ENCODE measurements at places on chromosomes 3 and 15.

- no peak for DNase-seq
These were observed 210.8 kb downstream of the VPS13C start for GRCh38 chr15:61849447-61849846.

- no peak for DNase-seq
These were observed 63.1 kb upstream of the BOC start for GRCh38 chr3:113148284-113148683.

GRCh38 chr15:96896766-96897165, 566.3 kb downstream of the NR2F2 start:
- no peak for DNase-seq

- DNase-seq = no peak
These were observed 907.4 kb downstream of the FHIT start for GRCh38 chr3:60343831-60344230.

DNA sequence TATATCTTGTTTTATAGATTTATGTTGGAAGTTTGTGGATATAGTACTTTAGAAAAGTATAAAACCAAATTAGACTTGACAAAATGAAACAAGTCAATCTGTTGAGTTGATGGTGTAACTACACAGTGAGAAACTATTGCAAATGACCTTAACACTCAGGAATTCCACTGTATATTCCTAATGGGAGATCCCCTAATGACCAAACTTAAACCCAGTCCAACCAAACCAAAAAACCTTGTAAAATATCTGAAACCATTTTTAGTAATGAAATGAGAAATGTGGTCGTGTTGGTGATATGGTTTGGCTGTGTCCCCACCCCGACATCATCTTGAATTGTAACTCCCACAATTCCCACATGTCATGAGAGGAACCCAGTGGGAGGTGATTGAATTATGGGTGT, 31.9 kb upstream of the ATP13A3 start:
- DNase-seq = no peak

DNA sequence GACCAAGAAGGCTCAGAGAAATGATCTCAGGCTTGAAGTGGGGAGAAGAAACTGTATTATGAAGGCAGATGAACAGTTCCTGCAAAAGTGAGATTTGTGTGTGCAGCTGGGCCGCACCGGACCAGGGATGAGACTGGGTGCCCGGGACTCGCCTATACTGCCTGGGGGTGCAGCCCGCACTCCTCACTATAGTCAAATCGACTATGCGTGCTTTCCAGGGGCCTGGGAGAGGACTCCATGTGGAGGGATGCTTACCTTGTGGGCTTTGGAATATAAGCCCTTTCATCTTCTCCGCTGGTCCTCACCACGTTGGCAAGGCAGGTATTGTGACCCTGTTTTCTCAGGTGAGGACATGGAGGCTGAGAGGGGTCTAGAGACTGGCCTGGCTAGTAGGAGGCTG, 32.9 kb upstream of the APOD start:
- no peak for DNase-seq

- no peak for DNase-seq
These were observed 56.1 kb upstream of the USP3 start for GRCh38 chr15:63448266-63448665.

GRCh38 chr3:174423936-174424335, 435.2 kb upstream of the NAALADL2 start:
- DNase-seq = no peak

GRCh38 chr15:77781151-77781945, 148.6 kb upstream of the LINGO1 start:
- no peak for DNase-seq

DNA sequence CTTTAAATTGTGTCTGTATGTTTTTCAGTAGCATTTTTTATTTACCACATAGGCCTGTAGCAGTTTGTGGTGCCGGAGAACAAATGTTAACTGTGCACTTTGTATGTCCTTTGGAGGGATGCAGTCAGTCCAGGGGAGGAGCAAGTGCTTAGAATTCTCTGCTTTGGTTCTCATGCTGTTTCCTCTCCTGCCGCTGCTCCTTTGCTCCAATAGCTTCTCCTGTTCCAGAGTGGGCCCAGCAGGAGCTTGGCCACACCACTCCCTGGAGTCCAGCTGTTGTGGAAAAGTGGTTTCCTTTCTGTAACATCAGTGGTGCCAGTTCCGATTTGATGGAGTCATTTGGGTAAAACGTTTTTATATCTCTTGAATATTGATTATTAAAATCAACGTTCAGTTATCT, 16.6 kb downstream of the TICRR start:
- DNase-seq = no peak

- no peak for DNase-seq
These were observed 54.7 kb downstream of the FOXP1 start for GRCh38 chr3:71528816-71529215.

- no peak for DNase-seq
These were observed 257.4 kb upstream of the ADAMTS9 start for GRCh38 chr3:64945171-64945729.

GRCh38 chr3:157442729-157443128, 6.1 kb downstream of the PTX3 start:
- DNase-seq = no peak

DNA sequence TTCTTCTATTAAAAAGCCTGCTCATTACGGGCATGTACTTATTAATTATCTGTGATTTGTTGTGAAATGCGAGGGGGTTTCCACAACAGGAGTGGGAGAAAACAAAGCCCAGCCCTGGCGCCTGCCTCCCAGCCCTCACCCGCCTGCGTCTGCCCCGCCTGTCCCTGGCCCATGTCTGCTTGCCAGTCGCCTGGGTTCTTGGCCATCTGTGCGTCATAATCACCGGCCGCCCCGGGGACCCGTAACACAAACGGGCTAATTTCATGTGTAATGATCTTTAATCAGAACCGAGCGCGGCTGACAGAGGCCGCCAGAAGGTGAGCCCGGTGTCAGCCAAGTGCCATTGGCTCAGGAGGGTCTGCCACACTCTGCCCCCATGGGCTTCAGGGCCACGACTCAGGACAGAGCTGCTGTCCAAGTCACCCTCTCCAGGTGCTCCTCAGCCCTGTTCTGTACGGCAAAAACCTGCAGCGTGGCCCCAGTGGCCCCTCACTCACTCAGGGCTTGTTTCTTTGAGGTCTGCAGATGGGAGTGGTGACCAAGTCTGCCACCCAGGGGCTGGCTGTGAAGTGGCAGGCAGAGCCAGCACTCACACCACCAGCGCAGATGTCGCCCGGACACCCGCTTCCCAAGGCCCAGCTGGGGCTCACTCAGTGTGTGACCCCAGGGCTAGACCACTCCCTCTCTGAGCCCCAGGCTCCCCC, 28.8 kb upstream of the TMEM115 start:
- no peak for DNase-seq

DNA sequence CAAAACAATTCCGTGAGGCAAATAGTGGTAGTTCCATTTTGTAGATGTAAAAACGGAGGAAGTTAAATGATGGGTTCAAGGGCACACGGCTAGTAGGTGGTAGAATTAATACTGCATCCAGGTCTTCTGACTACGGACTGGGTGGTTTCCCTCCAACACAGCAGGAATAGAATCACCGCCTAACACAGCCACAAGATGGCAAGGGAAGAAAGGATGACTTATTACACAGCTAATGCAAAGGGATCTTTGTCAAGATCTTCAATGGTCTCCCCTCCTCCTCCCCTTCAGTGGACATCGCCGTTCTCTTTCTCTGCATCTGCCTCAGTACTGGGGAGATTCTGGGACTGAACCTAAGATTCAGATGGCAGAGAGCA, 524 bp upstream of the TOPBP1 start:
- DNase-seq = no peak

DNA sequence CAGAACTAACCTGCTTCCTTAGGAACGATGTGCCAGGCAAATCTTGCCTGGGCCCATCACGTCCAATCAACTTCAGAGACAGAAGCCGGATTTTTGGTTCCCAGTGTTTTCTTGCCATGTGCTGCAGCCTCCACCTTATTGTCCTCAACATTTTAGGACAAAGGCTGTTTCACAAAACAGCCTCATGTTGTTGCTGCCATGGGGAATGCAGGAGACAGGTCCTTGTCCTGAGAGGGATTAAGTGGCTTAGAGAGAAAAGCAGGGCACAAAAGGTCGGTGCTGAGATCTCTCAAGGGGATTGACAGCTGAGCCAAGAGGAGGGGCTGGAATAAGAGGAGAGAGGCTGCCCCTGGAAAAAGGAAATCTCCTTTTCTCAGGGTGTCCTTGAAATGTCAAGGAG, 11.3 kb upstream of the NMNAT3 start:
- DNase-seq = no peak

DNA sequence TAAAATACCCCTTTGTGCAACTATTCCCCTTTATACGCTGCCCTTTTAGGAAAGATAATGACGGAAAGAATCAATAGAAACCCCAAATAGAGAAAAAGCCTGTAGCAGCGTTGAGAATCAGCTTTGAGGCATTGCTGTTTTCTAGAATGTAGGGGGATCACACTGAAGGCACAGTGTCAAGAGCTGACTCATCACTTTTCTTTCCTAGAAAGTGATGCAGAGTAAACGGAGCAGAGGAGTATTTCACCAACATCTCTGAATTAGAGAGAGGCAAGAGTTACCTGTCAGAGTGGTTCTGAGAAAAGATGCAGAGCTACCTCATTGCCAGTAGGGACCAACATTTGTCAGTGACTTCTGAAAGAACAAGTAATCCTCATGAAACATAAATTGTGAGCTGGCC, 269.8 kb upstream of the TMC3 start:
- no peak for DNase-seq

DNA sequence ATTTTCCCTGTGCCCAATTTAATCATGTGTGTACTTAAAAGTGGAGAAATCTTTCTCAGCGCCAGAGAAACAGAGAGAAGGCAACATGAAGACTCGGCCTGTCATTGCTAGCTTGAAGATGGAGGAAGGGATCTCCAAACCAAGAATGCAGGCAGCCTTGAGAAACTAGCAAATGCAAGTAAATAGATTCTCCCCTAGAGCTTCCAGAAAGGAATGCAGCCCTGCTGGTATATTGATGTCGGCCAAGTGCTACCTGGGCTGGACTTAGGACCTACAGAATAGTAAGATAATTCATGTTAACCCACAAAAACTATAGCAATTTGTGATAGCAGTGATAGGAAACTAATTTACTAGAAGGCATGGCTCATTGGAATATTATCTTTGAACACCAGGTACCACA, 150.9 kb upstream of the ABI3BP start:
- DNase-seq = no peak

DNA sequence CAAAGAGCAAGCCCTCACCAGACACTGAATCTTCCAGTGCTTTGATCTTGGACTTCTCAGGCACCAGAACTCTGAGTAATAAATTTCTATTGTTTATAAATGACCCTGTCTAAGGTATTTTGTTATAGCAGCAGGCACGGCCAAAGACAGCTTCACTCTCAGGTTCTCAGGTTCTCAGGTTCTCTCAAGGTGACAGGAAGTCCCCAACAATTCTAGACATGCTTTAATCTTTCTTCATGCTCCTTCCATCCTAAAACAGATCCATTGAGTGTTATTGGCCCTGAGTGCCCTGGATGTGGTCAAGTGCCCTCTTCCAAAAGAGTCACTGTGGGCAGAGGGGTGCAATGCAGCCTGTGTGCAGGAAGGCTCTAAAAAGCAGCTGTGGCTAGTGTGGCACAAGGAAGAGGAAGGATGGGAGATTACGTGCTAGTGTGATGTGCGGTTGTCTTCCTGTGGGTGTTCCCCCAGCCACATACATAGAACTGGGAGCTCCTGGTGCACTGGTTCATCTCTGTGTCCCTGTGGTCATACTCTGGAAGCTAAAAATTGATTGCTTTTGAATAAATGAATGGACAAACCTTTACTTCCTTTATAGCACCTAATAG, 11.0 kb upstream of the RAB7A start:
- no peak for DNase-seq

DNA sequence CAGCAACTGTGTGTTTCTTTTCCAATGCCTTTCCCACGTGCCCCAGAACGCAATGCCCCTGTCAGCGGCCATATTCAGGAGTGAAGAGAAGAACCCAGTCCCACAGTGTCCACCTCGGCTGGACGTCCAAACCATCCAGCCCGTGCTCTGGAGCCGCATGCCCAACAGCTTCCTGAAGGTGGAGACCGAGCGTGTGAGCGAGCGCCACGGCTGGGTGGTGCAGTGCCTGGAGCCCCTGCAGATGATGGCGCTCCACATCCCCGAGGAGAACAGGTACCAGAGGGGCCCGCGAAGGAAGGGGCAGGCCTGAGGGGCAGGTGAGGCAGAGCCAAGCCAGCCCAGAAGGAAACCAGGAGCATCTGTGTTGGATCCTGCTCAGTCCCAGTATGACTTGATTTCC, 308.1 kb upstream of the CHRM5 start:
- no peak for DNase-seq

GRCh38 chr3:173255555-173255954, 114.5 kb upstream of the SPATA16 start:
- DNase-seq = no peak

DNA sequence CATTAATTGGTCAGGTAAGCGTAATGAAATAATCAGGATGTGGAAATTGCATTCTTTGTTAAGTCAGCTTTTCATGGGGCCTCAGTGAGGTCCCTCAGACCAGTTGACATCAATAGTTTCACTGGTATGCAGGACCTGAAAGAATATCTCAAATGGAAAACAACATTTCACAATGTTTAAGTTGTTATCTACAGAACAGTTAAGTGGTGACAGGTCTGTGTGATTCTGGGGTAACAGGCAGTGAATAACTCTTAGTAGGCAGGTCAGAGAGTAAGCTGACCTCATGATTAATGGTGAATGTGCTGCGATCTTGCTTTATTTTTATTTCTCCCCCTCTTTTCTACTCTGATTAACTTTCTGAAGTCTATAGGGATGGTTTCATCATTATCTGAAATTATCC, 28.9 kb upstream of the ACP3 start:
- no peak for DNase-seq

DNA sequence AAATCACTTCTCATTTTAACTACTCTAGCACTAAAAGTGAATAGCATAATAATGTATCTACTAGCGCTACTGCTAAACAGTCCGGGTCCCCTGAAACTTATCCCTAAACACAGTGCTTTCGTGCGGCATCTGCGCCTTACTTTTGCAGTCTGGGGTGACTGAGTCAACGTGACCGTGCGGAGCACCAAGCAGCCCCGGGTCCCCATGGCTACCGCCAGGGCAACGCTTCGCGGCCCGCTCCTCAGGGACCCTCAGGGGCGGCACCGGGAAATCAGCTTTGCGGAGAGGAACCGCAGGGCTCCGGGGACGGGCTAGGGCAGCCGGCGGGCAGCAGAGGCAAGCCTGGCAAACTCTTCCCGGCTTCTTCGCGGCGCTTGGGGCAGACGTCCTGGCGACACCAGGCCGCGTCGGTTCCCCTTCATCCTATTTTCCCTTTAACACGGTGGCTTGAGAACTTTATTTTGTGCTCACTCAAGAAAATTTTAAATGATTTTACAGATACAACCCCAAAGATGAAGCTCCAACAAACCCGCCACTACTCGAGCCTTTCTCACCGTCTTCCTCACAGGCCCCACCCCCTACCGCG, 757 bp upstream of the DIPK2A start:
- DNase-seq = no peak

DNA sequence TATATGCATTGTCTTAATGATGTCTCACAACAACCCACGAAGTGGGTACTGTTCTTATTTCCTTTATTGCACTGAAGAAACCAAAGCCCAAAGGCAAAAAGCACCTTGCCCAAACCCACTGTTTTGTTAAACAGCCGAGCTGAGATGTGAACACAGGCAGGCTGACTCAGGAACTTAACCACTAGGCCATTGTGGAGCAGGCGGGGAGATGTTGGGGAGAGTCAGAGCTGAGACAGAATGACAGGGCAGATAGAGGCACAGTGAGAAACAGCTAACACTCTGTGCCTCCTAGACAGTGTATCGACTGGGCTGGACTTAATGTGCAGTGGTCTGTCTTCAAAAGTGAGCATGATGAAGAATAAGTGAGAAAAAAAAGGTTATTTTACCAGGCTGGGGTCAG, 56.5 kb downstream of the RPLP1 start:
- DNase-seq = no peak

All from AG09319 (cell line).